ENCODE measurements at places on chromosomes 7 and 10.
A peak's percentile ranks its signal among the peaks of the same experiment; 100 is the strongest.

GRCh38 chr10:103082683-103083082 lies 110.4 kb downstream of the NT5C2 start:
- no peak for DNase-seq

- no peak for DNase-seq
Measured at GRCh38 chr10:31709028-31709427, 219.6 kb downstream of the ARHGAP12 start.

GRCh38 chr10:49410365-49411074 lies 14.6 kb upstream of the DRGX start:
- DNase-seq: no peak

- DNase-seq: no peak
Measured at GRCh38 chr10:971150-971542, 17.1 kb upstream of the GTPBP4 start.

GRCh38 chr7:27586825-27587224 lies 75.9 kb downstream of the HIBADH start:
- DNase-seq: no peak

GRCh38 chr7:15686957-15687545 lies 568 bp upstream of the MEOX2 start:
- DNase-seq: no peak

DNA sequence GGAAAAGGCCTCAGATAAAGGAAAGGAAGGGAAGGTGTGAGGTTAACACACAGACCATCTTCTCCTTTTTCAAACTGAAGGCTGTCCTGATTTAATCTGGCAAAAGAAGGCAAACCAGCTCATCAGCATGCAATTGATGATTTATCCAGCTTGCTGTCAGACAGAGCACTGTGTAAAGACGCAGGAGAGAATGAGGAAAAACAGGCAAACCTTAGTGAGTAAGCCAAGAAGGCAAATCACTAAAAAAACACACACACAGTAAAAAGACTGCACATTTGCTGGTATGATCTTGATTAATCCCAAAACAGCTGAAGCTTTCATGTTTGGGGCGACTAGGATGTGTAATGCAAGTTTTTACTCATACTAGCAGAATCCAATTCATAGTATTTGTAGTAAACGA lies 65.8 kb upstream of the SKAP2 start:
- DNase-seq: no peak

DNA sequence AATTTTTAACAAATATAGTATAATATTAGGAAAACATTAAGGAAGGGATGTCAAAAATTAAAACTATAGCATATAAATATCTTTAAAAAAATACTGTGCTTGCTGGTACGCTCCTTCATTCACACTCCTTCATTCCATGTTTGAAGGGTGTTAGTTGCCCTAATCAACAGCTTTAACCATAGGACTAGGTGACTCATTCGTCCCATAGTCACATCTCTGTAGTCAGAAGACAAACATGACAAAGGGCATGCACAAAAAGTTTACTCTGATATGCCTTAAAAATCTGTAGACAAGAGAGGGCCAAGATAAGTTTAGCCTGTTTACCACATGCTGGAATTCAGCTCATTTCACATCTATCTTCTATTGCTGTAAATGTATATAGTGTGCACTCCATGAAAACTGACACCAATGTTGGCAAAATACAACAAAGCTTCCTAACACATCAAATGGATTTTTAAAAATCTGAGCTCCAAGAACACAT lies 646 bp downstream of the FAM13C start:
- no peak for DNase-seq

DNA sequence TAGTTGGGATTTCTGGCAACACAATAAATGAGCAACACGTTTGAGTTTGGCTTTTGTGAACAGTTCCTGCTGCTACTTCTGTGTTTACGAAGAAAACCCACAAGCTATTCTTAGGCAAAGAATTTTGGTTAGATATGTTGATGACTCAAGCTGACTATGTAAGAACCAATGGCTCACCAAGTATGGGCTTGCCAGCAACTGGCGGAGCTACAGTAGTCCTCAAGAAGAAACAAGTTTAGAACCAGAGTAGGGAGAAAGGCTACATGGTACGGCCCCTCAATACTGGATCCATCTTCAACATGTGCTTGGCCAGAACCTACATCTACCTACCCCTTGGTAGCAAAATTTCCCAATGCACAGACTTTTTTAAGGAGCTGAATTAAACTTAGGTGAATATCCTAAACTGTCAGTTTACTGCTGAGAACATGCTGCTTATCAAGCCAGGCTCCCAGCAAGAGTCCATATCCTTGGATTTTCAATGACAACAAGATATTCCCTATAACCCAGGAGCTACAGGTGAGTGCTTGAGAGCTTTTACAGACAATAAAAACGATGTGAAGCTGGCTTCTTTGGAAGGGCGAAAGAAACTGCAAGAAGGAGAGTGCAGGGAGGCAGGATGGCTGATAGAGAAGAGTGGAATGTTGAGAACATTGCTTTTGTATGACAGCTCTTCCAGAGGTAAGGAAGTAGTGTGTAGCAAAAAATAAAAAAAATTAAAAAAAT lies 74.3 kb upstream of the ASAH2 start:
- peak; percentile 71 for DNase-seq

GRCh38 chr7:127758105-127758504 lies 106.1 kb downstream of the SND1 start:
- no peak for DNase-seq

DNA sequence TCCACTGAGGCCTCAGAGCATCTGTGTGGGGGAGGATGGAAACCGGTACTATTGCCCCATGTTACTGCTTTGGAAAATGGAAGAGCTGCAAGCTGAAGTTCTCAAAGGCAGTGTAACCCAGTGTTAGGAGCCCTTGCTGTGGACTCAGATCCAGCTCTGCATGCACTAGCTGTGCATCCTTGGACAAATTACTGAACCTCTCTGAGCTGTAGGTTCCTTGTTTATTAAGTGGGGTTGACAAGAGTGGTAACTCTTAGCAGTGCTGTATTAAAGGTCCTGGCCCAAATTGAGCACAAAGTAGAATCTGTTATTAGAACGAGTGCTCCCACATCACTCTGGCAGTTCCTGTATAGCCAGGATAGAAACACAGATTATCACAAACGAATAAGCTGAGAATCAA lies 234.2 kb downstream of the USP6NL start:
- DNase-seq: no peak

DNA sequence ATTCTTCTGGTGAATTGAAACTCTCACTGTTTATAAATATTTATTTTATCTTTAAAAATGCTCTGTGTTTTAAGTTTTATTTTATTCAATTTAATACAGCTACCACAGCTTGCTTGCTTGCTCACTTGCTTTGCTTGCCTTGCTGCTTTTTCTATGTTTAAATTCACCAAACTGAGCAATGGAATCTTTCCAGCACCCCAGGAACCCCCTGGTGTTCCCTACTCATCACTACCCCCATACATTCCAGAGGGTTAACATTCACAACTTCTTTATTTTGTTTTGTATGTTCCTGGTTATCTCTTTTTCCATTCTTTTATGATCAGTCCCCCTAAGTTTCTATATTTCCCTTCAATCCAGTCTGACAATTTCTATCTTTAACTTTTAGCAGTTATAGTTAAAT lies 166.5 kb upstream of the COL1A2 start:
- no peak for DNase-seq

- DNase-seq: no peak
Measured at GRCh38 chr7:77537778-77538280, 734 bp downstream of the PTPN12 start.

DNA sequence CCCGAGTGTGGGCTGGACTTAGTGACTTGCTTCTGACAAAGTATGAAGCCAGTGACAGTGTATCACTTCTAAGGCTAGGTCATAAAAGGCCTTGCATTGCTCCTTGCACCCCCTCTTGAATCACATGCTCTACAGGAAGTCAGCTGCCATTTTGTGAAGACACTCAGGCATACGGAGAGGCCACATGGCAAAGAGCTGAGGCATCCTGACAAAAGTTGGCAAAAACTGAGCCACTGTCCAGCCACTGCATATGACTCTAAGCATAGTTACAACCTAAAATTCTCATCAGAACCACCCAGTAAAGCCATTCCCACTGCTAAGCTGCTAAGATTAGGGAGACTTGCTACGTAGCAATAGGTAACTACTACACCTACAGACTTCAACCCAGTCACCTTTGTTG lies 18.6 kb downstream of the COBL start:
- no peak for DNase-seq

DNA sequence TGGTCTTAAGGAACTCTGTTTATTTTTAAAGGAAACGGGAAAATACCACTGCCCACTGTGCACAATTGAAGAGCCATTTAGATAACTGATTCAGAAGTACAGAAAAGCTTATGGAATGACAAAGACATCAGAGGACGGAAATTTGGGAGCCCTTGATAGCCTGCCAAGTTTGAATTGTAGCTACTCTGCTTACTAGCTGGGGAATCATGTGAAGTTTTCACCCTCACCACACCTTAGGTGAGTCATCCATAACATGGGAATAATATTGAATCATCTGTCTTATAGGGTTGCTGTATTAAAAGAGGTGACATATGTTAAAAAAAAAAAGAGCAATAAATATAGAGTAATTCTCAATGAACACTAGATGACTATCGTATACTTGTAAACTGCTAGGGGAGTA lies 1104.2 kb downstream of the GATA3 start:
- DNase-seq: no peak

DNA sequence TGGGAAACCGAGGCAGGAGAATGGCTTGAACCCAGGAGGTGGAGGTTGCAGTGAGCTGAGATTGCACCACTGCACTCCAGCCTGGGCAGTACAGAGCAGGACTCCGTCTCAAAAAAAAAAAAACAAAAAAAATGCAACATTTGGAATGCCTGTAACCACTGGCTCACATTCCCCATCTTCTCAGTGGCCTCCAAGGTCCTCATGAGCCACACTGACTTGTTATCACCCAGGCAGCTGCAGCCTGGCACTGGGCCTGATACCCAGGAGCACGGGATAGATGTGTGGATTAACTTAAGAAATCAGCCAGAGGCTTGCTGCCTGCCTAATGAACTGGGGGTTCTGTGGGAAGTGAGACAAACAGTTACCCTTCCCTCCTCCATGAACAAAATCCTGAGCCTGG lies 23.0 kb downstream of the JCAD start:
- DNase-seq: no peak

- DNase-seq: no peak
Measured at GRCh38 chr10:118764195-118764594, 9.4 kb upstream of the CACUL1 start.

- no peak for DNase-seq
Measured at GRCh38 chr10:104257235-104257634, 2.5 kb downstream of the GSTO1 start.

Data from retinal pigment epithelial cell (primary cell).